ENCODE measurements at places on chromosomes 11 and 22.

DNA sequence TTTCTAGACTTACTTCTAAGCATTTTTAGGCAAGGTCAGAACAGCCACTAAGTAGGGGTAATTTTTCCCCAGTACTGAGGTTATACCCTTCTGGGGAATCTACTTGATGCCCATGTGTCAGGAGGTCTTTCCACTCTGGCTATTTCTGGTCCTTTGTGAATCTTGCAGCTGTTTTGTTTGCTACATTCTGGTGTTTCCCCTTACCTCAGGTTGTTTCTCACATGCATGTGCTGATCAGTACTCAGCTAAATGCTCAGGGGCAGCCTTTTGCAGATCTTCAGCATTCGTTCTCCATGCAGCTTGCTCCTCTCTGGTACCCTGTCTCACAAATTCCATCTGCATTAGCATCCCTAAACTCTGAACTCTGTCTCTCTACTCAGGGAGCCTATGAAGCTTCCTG, 303.6 kb downstream of the SOX6 start:
- no peak for DNase-seq

- DNase-seq, result no peak
Measured at GRCh38 chr22:22681221-22681739, 36.9 kb downstream of the GGTLC2 start.

DNA sequence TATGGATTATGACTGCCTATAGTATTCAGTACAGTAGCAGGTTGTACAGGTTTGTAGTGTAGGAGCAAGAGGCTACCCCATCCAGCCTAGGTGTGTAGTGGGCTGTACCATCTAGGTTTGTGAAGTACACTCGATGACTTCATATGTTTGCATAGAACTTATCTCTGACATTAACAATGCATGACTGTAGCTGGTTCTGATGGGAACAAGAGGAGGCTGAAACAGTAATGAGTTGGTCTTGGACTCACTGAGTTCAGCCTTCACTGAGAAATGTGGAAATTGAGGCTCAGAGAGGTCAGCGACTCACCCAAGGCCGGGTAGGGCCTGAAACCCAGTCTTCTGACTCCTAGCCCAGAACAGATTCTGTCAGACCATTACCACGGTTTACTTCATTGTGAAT, 13.0 kb downstream of the MYO7A start:
- DNase-seq, result no peak

- no peak for DNase-seq
Measured at GRCh38 chr11:13550761-13551160, 55.0 kb upstream of the PTH start.

GRCh38 chr22:35656284-35656752, 8.1 kb downstream of the APOL6 start:
- no peak for DNase-seq

GRCh38 chr11:13329670-13330356, 52.2 kb downstream of the BMAL1 start:
- no peak for DNase-seq

DNA sequence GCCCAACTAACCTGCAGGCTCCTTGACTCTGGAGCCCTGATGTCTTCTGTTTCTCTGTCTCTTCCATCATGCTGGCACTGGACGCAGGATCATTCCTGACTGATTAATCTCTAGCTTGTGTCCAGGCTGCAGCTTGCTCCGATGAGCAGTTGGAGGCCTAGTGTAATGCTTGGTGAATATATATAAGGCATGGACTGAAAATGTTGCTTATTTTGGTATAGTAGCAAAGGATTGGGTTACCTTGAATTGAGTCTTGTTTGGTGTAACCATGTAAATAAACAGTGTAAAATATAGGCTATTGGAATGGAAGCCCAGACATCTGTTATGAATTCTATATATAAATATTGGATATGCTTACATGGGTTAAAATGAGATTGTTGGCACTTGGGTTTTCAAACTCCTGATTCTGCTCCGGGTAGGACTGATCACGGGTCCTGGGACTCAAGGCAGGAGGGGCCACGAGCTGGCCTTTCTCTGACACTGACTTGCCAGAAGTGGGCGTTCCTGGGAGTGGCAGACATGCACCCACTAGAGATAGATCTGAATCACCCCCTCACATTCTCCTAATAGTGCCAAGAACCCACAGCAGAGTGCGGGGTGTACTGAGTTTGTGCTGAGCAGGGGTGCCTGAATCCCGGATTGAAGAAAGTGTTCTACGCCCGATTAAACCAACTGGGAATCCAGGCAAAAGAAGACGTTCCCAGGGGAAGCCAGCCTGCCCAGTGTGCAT, 25.8 kb downstream of the LRP5 start:
- DNase-seq, result no peak

- no peak for DNase-seq
Measured at GRCh38 chr22:30874431-30875370, 93.9 kb downstream of the MORC2 start.

- no peak for DNase-seq
Measured at GRCh38 chr11:73693899-73694525, 47.6 kb downstream of the PLEKHB1 start.

- no peak for DNase-seq
Measured at GRCh38 chr11:131792243-131792642, 421.8 kb downstream of the NTM start.

GRCh38 chr22:26536056-26536761, 23.9 kb upstream of the TFIP11 start:
- DNase-seq, result no peak

DNA sequence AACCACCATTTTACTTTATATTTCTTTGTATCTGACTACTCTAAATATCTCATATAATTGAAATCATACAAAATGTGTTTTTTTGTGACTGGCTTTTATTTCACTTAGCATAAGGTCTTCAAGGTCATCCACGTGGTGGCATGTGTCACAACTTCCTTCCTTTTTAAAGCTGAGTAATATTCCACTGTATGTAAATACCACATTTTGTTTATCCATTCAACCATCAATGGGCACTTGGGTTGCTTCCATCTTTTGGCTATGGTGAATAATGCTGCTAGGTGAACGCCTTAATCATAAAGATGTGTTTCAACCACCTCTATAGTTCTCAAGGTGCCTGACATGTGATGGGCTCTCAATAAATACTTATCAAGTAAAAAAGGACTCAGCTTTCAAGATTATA, 15.5 kb downstream of the RAB30 start:
- DNase-seq, result no peak

- DNase-seq, result no peak
Measured at GRCh38 chr11:118092907-118093571, 6.3 kb upstream of the SMIM35 start.

DNA sequence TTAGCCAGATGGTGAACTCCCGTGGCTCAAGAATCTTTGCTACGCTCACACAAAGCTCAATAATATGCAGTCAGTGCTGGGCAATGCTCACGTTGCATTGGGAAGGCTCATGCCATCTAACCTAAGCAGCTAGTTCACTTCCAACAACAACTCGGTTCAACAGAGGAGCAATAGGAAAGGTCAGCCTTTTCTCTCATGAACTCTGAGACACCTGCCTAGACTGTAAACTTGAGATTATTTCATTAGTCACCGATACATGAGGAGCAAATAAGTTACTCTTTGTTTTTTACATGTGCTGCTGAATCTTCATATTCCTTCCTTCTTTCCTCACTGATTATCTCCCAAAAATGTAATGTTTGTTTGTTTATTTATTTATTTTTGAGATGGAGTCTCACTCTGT, 9.0 kb downstream of the SLC5A4 start:
- DNase-seq, result no peak

GRCh38 chr11:68828155-68828931, 13.4 kb downstream of the CPT1A start:
- no peak for DNase-seq

GRCh38 chr22:20426259-20426615, 11.4 kb downstream of the SCARF2 start:
- DNase-seq, result no peak

DNA sequence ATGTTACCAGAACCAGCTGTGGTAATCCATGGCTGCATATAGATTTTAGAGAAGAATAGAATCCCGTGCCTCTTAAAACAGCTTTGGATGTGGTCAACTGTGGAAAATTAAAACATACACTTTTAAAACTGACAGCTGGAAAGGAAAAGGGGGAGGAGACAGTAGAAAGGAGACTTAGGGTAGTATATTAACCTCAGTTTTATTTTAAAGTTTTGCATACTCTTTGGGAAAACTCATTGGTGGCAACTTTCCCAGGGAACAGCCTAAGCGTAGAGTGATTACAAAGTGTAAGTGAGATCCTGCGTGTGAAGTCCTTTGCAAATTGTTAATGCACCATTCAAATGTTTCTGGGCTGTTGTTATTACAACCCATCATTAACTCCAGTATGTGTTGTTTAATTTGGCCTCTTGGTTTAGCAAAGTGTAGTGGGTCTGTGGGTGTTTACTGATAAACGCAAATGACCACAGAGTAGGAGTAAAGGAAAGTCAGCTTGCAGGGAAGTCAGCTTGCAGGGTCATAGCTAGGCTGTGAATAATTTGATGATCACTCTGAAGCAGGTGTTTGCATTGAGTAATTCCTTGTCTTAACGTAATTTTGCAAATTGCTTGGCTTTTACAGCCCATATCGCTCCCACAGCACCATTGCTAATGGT, 88.0 kb upstream of the DBX1 start:
- no peak for DNase-seq

- no peak for DNase-seq
Measured at GRCh38 chr11:15072551-15073143, 746 bp upstream of the CALCB start.

DNA sequence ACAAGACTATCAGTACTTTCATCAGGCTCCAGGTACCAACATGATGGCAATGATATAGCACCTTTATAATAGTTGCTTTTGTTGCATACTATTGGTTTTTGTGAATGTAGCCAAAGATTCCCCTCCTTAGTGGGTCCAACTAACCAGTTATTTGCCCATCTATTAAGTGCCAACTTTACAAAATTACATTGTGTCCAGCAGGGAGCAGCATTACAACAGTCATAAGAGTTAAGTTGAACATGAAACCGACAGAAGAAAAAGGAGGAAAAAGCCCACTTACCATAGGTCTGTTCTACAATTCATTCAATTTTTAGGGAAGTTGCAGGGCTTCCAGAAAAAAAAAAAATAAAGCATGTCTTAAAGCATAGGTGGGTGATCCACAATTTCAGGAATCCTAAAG, 21.6 kb downstream of the IMMP1L start:
- no peak for DNase-seq

Data from stimulated activated CD4-positive, alpha-beta T cell treated with anti-CD3 and anti-CD28 coated beads, Interleukin-2, amount 100 ng/mL, for 48 hours (primary cell).